Stimulated activated CD4-positive, alpha-beta T cell treated with anti-CD3 and anti-CD28 coated beads, Interleukin-4, amount 100 ng/mL, for 48 hours (primary cell): ENCODE measurements at places on chromosomes 2 and 18.

DNA sequence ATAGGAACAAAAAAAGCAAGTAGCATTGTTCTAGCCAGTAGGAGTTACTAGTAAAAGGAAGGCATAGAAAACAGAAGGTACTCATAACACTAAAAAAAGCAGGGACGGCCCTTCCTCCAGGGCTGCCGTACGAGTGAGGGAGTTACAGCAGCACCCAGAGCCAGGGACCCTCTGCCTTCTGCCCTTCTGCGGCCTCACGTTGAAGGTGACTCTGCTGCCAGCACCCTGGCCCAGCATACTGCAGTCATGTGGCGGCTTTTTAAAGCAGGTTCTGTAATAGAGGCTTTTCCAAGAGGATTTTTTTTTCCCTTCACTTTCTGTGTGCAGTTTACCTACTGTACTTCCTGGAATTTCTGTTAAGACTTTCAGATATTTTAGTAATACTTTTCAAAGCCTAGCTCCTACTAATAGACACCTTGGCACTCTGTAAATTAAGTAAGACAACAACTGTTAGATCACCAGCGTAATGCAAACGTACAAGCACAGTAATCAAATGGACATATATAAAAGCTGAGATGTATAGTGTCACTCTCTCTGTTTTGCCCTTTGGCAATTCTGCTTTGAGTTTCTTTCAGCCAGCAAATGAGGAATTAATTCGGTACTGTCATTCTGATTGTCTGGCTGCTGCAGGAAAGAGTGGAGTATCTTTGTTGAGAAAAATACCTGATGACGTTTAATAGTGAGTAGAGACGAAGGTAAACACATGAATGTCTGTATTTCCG is 161.5 kb downstream of the PTGR3 start:
- DNase-seq: no peak

DNA sequence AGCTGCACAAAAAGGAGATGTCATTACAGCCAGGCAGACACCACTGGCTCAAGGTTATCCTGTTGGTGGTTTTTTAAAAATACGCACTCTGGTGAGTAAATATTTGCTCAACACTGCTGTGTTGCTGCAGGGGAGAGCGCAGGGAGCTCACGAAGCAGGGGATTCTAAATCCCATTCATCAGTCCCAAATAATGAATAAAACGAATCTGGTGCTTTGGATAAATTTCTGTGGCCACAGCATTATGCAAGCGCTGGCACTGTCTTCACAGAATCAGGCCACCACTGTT is 256.2 kb downstream of the HDAC4 start:
- no peak for DNase-seq

DNA sequence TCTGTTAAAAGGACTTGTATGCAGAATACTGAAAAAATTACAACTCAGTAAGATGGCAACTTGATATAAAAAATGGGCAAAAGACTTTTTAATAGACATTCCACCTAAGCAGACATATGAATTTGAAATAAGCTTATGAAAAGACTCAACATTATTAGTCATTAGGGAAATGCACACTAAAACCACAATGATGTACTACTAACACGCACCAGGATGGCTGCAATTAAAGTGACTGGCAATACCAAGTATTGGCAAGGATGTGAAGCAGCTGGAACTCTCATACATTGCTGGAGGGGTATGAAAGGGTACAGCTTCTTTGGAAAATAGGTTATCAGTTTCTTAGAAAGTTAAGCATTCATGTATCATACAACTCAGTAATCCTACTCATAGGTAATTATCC is 3.2 kb upstream of the ENOSF1 start:
- DNase-seq: no peak

DNA sequence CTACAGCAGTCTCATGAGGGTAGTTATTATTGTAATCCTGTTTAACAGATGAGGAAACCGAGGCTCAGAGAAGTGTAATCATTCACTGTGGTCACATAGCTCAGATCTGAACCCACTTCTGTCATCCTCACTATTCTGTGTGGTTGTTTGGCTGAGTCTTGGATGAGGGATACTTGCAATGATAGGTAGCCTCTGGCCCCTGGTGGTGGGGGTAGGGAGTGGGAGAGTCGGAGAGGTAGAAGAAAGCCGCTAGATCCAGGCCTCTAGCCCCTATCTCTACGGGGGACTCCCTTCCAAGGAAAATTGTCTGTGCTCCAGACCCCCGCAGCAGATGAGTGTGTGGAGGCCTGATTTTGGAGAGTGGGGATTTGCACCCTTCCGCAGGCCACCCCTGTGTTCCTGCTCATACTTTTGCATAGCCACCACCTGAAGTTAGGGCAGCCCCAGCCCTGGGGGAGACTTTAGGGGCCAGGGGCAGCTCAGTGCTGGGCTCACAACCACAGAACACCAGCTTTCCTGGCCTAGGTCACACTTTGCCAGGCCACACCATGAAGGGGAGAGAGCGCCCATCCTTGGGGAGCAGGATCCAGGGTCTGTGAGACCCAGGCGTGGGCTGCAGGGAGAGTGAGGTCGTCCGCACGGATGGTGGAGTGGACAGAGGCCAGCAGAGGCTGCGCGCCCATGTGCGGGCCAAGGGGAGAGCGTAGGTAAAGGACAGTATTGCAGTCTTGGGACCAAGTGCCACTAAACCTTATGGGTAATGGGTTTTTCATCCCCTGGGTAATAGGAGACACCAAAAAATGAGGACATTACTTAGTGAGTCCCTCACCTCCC is 148.2 kb downstream of the GLI2 start:
- DNase-seq: no peak

DNA sequence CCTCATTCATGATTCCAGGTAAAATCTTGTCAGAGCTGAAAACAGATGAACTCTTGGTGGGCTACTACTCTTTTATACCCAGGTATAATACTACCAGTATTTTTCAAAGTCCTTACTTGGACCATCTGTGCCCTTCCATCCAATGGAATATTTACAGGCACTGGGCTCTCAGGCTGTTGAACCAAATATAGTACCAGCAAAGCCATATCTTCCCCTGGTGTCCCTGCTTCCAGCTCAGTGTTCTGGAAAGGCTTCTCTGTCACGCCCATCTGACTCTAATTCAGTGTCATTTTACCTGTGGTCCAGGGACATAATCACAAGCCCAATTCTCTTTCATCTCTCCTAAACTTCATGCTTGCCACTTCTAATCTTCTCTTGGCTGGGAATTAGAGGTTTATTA is 119.2 kb upstream of the STK17B start:
- DNase-seq: no peak

GRCh38 chr2:162258169-162258568 is 14.9 kb upstream of the FAP start:
- no peak for DNase-seq

- no peak for DNase-seq
Measured at GRCh38 chr2:32701806-32702205, 74.0 kb downstream of the TTC27 start.

- DNase-seq: no peak
Measured at GRCh38 chr2:159616286-159616701, at the start of gene BAZ2B. Gene BAZ2B (minus strand): TSS chr2:159616548. CDS start chr2:159478719, 137,829 bp downstream.

DNA sequence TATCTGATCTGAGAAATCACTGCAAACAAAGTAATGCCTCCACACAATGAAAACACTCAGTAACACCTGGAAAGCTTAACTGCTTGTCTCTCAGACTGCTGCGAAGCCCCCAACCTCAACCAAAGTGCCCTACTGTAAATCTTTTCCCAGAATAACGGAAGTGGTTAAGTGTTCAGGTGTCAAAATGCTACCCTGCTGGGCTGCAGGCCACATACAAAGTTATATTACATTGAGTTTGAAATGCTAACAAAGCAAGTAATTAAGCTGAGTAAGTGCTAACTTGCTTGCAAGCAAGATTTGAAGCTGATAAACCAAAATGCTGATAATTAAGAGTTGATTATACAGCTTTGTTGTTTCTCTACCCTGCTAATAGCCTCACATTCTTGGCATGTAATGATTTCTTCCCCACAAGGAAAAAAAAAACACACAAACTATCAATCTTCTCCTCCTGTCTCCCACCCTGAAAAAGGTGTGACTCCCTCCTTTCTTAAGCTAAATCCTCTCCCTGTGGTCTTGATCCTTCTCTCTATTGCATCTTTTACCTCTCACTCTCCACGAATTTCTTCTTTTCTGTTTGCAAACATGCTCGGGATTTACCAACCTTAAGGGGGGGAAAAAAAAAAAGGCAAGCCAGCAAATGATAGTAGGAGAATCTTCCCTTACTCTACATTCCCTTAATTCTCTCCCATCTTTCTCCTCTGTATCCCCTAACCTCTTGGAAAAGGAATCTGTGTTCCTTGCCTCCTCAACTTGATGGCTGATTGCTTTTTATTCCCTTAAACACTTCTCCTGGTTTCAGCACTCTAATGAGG is 266.8 kb upstream of the SIX3 start:
- DNase-seq: no peak

DNA sequence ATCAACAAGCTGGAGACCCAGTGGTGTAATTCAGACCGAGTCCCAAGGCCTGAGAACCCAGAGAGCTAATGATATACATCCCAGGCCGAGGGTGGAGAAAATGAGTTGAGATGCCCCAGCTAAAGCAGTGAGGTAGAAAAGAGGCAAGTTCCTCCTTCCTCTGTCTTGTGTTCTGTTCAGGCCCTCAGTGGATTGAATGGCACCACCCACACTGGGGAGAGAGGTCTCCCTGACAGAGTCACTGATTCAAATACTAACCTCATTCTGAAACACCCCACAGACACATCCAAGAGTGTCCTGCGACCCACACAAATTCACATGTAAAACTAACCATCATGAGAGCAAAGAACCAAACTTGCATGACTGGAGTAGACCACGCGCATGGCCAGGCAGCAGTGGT is 215.3 kb downstream of the ANAPC1 start:
- no peak for DNase-seq

DNA sequence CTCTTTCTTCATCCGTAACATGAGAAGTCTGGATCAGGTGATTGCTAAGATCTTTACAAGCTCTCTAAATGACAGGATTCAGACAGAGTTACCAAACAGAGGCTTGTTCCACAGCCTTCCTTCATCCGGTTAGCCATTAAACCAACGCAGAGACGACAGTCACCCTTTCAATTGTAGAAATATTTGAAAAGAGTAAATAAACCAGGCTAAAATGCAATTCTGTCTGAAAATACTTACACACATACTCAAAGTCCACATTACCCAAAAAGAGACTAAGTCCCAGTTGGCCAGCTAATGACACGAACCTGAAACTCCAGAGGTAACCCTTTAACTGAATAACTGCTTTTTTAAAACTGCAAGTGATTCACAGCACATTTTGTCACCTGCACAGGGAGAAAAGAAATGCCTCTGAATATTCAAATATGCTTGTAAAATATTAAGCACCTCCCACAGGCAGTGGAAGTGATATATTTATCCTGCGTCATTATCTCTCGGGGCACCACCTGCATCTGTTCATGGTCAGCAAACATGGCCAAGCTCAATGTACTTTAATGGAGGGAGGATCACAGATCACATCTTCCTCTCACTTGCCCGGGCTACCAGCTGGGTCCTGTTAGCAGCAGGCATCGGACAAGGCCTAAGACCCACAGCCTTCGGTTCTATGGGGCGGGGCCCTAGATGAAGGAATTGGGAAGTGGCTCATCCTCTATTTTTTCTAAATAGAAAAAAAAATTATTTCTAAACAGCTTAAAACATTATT is 38.8 kb upstream of the DNER start:
- no peak for DNase-seq

DNA sequence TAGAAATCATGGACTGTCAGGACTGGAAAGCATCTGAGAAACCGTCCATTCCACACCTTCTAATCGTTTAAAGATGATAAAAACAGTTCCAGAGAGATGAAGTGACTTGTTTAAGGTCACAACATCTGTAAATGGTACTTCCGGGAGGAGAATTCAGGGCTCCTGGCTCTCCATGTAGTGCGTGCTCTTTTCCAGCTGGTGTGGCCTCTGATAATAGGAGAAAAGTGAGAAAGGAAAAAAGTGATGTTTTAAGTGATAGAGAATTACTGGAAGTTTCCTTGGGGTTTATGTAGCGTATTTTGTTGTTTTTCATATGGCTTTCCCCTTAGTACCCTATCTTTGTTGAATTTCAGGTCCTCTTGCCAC is 663 bp downstream of the C2orf49 start:
- DNase-seq: no peak
